ENCODE measurements at places on chromosomes 4 and X. TPM values are rescaled to one million over a fixed set of nuclear protein-coding genes. Genes with fewer than 3 reads are reported as not detected.

LDOC1 gene
- 8.4 TPM for total RNA-seq

FANCB gene
- 4.5 TPM for total RNA-seq

ARMCX2 gene
- total RNA-seq = 131 TPM

NEIL3 gene
- total RNA-seq = 1.2 TPM

CPLX1 gene
- total RNA-seq = not detected

FAM149A gene
- total RNA-seq = 0.89 TPM

SPANXC gene
- total RNA-seq = not detected

MTNR1A gene
- total RNA-seq = 0.23 TPM

PNMA6F gene
- total RNA-seq = not detected

KDR gene
- 0.88 TPM for total RNA-seq

SAGE1 gene
- not detected for total RNA-seq

SOWAHB gene
- 0.05 TPM for total RNA-seq

ADRA2C gene
- 2.6 TPM for total RNA-seq

TXK gene
- 0.59 TPM for total RNA-seq

ESX1 gene
- total RNA-seq = not detected

ANOS1 gene
- total RNA-seq = 29.6 TPM

GPRIN3 gene
- total RNA-seq = 0.30 TPM

CSAG3 gene
- total RNA-seq = not detected

FAT1 gene
- total RNA-seq = 202 TPM

RTL5 gene
- total RNA-seq = 4.4 TPM

GATA1 gene
- not detected for total RNA-seq

FGD1 gene
- total RNA-seq = 9.5 TPM

SNCA gene
- 27.9 TPM for total RNA-seq

PDGFRA gene
- 82.1 TPM for total RNA-seq

PAGE5 gene
- not detected for total RNA-seq

SHISA3 gene
- total RNA-seq = 0.30 TPM

NIPAL1 gene
- 2.7 TPM for total RNA-seq

TNIP3 gene
- 2.8 TPM for total RNA-seq

Data from smooth muscle cell of the umbilical artery (primary cell).